NCI-H226 (cell line): ENCODE measurements at places on chromosomes 3 and 15.

- no peak for DNase-seq
These were observed 1125.4 kb downstream of the ROBO1 start for GRCh38 chr3:78642226-78643035.

GRCh38 chr3:50274371-50275104 is 4.3 kb upstream of the LSMEM2 start:
- no peak for DNase-seq

- no peak for DNase-seq
These were observed 237.3 kb upstream of the GAP43 start for GRCh38 chr3:115385774-115386730.

DNA sequence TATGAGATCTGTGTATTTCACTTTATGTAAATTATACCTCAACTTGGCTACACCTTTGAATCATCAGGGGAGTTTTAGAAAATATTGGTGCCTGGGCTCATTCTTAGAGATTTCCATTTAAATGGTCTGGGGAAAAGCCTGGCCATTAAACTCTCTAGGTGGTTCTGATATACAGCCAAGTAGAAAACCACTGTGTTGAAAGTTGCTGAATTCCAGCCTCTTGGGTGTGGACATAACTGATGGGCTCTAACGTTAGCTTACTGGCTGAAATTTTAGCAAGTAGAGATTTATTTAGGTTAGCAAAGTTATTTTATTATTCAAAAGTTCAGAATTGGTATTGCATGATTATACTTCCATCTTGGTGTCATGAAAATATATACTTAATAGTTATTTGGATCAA is 84.1 kb downstream of the ATG7 start:
- DNase-seq: no peak

DNA sequence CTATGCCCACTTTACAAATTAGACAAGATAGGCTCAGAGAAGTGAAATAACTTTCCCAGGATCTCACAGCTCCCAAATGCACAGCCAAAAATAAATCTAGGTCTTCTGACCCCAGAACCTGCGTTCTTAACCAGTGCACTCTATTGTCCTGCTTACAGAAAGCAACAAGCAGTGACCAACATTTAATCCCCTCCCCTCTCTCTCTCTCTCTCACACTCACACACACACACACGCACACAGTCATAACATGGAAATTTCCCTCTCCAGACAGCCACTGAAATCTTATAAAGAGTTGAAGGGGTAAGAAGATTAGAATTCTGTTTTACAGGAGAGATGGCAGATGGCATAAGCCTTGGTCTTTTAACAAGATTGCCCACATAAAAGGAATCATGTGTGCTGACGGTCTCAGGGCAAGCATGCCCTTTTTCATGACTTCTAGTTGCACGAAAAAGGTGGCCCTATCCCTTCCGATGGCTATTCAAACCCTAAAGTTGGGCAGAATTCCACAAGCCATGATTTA is 29.4 kb downstream of the EOGT start:
- no peak for DNase-seq

DNA sequence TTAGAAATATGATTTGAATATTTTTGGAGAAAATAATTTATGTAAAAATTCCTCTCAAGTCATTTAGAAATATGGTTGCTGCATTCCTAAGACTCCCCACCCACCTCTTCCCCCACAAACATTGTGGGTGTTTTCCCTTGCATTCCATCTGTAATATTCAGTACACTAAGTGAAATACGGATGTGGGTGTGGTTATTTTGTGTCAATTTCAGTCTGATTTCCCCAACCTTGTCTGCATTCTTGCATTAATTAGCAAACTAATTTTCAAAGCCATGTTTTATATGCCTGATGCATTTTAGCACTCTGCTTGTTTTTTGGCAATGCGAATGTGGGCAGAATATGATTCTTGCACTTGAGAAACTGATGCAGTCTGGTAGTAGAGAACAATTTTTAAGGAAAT is 408.3 kb upstream of the RGMA start:
- no peak for DNase-seq

DNA sequence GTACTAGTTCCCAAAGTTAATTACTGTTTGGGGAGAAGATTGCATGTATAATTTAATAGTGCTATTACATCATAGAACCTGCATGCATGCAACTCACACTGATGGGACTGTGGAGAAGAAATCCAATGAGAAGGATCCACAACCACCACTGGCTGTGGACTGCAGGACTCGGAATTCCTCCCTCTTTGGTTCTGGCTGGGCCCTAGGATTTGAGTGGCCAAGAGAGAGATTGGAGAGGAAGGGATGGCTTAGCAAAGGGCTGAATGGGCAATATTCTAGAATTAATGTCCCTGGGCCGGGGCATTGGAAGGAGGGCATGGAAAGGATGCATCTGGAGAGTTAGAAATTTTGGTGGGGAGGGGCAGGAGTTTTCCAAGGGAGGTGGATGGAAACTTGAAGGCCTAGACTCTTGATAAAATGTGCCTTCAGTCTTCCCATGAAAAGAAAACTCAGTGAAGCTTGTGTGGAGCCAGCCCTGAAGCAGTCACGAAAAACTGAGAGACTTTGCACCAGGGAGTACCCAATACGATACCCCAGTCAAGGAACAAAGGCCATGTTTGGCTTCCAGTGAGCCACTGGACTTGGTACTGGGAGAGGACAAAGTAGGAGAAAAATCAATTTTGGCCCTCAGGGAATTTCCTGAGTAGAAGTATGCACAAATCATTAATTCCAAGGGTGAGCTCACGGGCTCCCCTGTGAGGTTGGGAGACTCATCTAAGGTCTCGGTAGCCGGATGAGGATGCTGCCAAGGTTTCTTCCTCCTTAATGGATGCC is 31.4 kb upstream of the TPM1 start:
- no peak for DNase-seq

- no peak for DNase-seq
These were observed 645.4 kb downstream of the ZBBX start for GRCh38 chr3:166734734-166735133.

- DNase-seq: no peak
These were observed 88.5 kb downstream of the GMNC start for GRCh38 chr3:190773948-190774347.

DNA sequence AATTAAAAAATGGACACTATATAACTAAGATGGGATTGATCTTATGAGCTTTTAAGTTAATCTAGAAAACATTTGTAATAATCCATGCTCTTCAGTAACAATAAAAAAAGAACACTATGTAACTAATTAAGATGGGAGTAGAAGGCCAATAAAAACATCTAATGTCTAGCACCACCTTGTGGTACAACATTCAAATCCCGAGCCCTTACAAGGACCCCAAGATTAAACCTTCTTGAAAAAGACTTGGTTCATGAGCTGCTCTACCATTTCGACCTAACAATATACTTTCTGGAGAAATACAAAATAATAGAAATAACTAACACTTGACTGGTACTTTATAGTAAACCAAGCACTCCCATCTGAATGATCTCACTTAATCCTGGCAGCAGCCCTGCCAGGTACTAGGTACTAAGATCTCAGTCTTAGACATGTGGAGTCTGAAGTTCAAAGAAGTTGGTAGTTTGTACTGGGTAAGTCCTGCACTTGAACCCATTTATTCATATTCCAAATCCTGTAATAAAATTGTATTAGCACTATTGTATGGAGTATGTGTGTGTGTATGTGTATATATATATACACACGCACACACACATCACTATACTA is 21.8 kb downstream of the METTL6 start:
- no peak for DNase-seq

- no peak for DNase-seq
These were observed 25.2 kb downstream of the IDH3A start for GRCh38 chr15:78174401-78174800.
